RWPE1 (cell line): ENCODE measurements at places on chromosomes 2 and 18.

DNA sequence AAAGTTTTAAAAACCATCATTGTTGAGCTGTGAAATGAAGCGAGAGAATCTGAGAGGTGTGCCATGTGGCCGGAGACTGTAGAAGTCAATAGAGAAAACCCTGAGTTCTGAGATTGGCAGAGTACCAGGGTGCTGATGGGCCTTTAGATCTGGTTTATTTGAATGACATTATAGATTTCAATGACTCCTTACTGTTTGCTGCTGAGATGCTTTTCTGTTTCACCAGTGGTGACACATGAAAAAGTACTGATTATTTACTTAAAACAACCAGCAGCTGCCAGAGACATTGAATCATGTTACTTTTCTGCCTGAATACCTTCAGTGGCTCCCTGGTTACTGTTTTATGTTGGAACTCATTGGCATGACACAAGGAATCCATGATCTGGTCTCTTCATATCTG, 602.7 kb upstream of the ZNF804A start:
- DNase-seq, result no peak

- no peak for DNase-seq
Measured at GRCh38 chr2:157840568-157841156, 35.5 kb downstream of the ACVR1 start.

GRCh38 chr2:202249521-202250253, 11.3 kb upstream of the SUMO1 start:
- peak; percentile 82 for DNase-seq

DNA sequence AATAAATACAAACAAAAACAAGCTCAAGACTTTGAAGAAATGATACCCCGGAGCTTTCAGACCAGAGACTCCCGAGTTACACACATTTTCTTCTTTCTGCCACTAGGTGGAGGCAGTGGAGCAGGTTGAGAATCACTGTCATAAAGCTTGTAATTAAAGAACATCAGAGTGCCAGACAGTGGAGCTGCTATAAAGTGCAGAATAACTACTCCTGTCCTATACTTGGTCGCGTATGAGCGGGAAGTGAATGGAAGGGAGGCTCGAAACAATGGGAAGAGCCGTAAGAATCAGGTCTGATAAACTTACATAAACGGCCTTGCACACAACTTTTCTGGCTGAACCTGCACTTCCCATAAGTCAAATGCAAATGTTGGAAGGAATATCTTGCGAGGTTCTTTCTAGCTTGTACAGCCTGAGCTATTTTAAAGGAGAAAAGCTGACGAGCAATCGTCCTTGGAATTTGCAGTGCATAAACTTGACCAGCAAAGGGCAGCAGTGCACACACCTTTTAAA, 189.0 kb downstream of the RPIA start:
- peak; percentile 57 for DNase-seq

GRCh38 chr18:59416818-59417217, 57.8 kb upstream of the LMAN1 start:
- no peak for DNase-seq
